Dermis microvascular lymphatic vessel endothelial cell (primary cell): ENCODE measurements at places on chromosomes 1 and 21.
A peak's percentile ranks its signal among the peaks of the same experiment; 100 is the strongest.

- DNase-seq = no peak
These were observed 6.1 kb downstream of the ATAD3A start for GRCh38 chr1:1517973-1518620.

- DNase-seq = no peak
These were observed 812 bp downstream of the CACHD1 start for GRCh38 chr1:64470665-64471217.

DNA sequence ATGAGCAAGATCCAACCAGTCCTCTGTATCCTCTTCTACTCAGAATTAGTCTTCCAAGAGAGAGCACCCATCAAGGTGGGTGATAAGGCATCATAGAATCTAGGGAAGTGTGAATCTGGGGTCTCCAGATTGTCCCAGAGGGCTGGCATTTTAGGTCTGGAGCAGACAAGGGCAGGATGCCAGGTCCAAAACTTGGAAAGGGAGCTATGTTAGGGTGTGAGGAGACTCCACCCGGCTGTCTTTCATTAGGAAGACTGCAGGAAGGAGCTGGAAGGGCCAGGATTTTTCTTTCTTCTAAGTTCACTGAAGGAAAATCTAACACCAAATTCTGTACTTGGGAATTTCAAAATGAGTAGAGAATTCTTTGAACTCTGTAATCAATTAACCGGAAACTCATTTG is 86.1 kb upstream of the BMP8A start:
- no peak for DNase-seq

DNA sequence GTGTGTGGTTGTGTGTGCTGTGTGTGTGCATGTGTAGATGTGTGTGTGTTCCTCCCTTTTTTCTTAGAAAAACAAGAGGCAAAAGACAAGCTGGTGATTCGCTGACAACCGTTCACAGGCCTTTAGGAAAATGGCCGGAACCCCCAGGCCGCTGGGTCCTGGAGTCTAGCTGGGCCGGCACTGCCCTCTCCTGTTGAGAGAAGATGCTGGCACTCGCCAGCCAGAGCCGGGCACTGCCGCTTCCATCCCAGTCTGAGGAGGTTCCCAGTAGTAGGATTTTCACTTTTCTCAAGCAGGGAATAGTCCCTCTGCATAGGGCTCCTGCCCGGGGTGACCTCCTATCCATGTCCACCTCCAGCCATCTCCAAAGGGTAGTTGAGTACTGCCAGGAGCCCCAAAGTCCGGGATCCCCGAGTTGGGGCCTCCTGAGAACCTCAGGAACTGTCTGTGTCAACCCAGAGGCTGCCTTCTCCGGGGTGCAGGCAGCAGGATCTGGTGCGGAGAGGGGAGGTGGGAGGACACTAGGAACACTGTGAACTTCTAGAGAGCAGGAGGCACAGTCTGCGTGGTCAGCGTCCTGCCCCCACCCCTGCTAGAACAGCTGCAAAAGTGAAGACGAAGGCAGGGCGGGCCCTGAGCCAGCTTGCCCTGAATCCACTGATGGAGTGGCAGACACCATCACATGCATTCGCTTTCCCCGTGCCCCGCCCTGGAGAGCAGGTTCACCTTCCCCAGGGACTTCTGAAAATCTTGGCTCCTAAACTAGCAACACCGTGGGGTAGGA is 44.1 kb upstream of the ARHGEF16 start:
- DNase-seq = peak; percentile 16

- no peak for DNase-seq
These were observed 40.2 kb downstream of the ANGPTL3 start for GRCh38 chr1:62637392-62638105.

DNA sequence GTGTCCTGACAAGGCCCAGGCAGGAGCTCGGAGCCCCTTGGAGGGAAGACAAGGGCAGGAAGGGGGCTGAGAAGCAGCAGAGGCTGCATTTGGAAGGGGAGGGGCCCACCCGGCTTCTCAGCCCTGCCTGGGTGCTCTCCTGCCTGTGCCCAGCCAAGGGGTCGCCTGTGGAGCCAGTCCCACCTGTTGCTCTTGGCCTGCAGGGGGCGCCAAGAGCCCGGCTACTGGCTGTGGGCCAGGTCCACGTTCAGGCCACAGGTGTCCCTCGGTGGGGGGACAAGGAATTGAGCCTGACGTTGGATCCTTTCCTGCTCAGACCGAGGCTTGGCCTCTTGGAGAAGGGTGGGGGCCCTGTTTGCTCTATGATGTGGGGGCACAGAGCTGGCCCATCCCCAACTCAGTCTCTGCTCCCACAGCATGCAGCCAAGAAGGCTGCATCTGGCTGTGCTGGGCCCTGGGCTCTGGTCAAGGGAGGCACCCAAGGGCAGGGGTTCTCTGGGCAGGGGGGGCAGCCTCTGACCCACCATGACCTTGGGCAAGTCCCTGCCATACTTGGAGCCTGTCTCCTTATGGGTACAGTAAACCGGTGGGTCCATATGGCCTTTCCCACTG is 10.9 kb downstream of the WNT4 start:
- peak; percentile 11 for DNase-seq

- DNase-seq = no peak
These were observed 683 bp downstream of the PPOX start for GRCh38 chr1:161166669-161167548.

GRCh38 chr21:36205962-36206361 is 49.3 kb downstream of the DOP1B start:
- no peak for DNase-seq

- DNase-seq = no peak
These were observed 329.3 kb upstream of the PRMT6 start for GRCh38 chr1:106727171-106727570.

GRCh38 chr1:51100264-51100880 is 1.7 kb upstream of the C1orf185 start:
- no peak for DNase-seq

GRCh38 chr1:59761443-59761842 is 53.3 kb upstream of the HOOK1 start:
- DNase-seq = no peak

DNA sequence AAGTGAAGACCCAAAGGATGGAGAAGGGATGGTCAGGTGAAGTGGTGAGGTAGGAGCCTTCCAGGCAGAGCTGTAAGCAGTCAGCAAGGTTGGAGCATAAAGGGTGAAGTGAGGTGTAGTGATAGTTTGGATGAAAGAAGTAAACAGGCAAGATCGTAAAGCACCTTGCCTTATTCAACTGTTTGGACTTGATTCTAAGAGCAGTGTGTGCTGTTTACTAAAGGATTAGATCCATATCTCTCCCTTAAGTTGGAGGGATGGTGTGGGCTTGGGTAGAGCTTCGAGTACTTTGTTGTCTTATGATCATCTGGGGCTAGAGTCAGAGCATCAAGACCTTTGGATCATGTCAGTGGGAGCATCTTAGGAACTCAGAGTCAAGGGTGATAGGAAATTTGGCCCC is 39.8 kb upstream of the CD34 start:
- no peak for DNase-seq

GRCh38 chr1:168913711-168914463 is 184.9 kb upstream of the DPT start:
- DNase-seq = no peak
